ENCODE measurements at places on chromosomes 2 and 18.

GRCh38 chr2:207311316-207312005 lies 145.7 kb upstream of the KLF7 start:
- DNase-seq: peak; percentile 36

DNA sequence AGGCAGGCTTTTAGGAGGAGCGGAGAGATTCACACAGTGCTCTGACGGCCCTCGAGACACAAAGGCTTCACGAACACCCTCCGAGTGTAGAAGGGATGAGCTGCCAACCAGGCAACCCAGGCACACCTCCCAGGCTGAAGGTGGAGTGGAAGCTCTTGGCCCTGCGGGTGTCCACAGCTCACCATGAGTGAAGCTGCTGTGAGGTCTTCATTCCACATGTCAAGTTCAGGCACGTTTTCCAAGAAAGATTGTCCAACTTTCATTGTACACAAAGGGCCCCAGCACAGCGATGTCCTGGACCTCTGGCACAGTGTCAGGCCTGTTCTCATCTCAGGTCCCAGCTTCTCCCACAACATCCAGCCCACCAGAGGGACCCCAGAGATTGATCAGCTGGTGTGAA lies 13.4 kb downstream of the PARD6G start:
- no peak for DNase-seq

GRCh38 chr18:47754311-47755101 lies 176.0 kb downstream of the SMAD2 start:
- DNase-seq: peak; percentile 66

GRCh38 chr2:125086313-125087184 lies 1061.5 kb downstream of the CNTNAP5 start:
- DNase-seq: no peak

DNA sequence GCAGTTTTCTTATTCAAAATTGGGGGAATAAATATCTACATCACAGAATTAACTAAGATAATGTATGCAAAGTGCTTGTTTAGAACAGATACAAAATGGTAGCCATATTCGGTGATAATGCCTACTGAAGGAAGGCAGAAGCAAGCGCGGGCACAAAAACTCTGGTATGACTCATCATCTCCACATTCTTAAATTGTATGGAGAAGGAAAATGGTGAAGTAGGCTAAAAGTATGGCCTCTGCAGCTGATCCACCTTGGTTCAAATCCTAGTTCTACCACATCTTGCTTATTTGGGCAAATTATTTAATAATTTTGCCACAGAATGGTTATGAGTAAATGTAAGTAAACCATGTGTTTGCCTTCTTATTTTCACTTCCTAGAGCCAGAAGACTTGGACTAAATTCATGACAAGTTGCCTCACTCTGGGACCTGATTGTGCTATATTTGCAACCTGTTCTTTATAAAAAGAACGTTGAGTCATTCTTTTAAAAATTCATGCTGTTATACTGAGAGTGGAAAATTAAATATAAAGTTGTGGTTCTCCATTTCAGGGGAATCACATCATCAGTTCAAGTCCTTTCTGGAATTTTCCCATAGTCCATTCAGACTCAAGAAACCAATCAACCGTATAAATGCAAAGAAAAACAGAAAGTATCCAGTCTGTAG lies 9.0 kb upstream of the CDK15 start:
- DNase-seq: no peak

DNA sequence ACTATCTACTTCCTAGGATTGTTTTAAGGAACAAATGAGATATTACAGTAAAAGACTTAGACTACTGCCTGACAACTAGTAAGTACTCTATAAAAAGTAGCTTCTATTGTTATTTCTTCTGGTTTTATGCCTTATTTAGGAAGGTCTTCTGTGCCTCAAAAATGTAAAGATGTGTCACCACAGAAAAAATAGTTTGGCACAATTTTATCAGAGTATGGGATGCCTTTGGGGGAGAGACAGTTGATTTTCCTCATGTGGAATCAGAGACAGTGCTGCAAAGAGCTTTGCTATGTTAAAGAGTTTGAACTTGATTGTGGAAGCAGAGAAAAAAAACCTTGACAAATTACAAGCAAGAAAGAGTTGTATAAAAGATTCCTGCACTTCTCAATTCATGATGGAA lies 98.4 kb downstream of the EHBP1 start:
- DNase-seq: no peak
